ENCODE measurements at places on chromosomes 1 and 21.

DNA sequence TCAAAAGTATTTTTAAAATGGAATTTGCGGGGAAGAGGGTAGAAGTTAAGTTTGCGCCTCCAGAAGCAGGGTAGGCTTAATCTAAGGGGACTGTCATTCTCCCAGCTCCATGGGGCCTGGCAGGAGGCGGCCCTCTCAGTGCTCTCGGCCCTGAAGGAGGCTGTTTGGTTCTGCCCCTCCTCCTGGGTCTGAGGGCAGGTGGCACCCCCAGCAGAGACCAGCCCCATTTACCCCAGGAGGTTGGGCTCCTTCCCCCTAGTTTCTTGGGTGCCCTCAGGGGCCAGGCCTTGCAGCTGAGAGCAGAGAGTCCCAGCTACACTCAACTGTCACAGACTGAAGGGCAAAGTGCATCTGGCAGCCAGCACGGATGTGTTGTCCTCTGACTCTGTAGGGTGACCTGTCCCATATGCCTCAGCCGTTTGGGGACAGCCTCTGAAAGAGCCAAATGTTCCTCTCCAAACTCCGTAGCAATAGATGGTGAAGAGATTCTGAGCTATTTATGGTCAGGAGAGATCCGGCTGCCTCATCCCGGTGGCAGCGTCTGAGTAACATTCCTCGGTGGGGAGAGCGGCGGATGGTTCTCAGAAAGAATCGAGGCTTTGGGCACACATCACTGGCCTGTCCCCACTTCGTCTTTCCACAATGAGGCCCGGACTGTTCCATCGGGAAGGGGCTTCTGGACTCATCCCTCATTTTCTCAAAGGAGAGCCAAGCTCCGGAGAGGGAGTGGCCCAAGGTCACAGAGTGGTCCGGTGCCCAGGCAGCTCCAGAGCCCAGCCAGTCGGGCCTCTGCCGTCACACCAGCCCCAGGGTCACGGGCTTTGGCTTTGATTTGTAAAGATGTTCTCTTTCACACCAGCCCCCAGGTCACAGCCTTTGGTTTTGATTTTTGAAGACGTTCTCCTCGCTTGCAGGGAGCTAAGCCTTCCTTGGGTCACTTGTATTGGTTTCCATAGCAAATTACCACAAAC, 424.2 kb upstream of the VAMP3 start:
- no peak for DNase-seq

GRCh38 chr1:119794876-119795240, 16.4 kb downstream of the REG4 start:
- DNase-seq = no peak

GRCh38 chr1:44592208-44593145, 81.8 kb downstream of the TMEM53 start:
- DNase-seq = no peak

- no peak for DNase-seq
Measured at GRCh38 chr21:15908187-15908586, 178.4 kb downstream of the USP25 start.

All from epithelial cell of prostate (primary cell).